NCI-H1092 (cell line): ENCODE measurements at places on chromosomes 7 and 10.

- DNase-seq = no peak
Measured at GRCh38 chr10:84049645-84050011, 89.7 kb upstream of the GHITM start.

- no peak for DNase-seq
Measured at GRCh38 chr7:48389977-48390376, 218.7 kb downstream of the ABCA13 start.

DNA sequence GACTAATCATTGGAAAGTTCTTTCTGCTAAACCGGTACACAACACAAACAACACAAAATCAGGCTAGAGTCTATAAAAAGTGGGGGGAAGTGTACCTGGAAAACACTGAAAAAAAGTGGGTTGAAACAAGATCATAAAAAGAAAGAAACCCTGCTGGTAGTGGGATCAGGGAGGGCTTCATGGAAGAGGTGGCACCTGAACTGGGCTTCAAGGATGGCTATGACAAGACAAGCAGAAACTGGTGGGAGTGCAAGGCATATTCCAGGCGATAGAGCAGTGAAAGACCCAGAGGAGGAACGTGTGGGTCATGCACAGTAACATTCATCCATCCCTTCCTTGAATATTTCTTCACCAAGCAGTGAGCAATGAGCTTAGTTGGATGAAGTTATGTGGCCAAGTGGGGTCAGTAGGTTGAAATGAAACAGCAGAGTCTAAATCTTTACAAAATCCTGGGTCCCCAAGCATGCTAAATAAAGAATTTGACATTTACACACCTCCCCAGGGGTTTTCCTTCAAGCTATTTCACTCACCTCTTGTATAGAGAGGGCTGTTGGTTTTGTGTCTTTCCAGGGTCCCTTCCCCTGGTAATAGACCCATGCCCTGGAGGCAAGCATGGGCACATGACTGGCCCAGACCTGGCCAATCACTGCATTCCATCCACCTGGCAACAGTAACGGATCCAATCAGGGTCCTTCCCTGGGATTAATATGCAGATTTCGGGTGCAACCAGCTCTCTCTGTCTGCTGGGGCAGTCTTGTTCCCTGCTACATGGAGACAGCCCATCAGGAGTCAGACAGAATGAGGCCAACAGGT, 38.2 kb downstream of the SPOCK2 start:
- DNase-seq = no peak

- DNase-seq = no peak
Measured at GRCh38 chr10:7563368-7563767, 103.4 kb downstream of the ITIH5 start.

GRCh38 chr10:121956111-121957061, 18.6 kb downstream of the NSMCE4A start:
- DNase-seq = no peak

DNA sequence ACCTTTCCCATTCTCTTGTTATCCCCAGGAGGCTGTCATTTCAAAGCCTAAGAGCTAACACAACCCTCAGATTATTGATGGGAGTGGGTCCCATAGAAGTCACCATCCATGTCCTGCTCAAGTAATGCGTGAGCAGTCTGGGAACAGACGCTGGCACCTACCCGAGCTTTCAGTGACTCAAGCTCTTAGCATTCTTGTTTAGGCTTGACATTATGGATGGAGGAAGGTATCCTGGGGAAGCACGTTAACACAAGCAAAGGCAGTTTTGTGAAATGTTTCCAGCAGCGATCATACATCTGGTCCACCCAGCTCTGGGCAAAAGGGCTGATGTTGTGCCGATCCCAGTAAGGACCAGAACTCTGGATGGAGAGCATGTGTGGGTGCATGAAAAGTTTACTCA, 30.0 kb upstream of the AUTS2 start:
- no peak for DNase-seq

- peak; percentile 79 for DNase-seq
Measured at GRCh38 chr10:102117391-102118159, 2.6 kb downstream of the LDB1 start.

DNA sequence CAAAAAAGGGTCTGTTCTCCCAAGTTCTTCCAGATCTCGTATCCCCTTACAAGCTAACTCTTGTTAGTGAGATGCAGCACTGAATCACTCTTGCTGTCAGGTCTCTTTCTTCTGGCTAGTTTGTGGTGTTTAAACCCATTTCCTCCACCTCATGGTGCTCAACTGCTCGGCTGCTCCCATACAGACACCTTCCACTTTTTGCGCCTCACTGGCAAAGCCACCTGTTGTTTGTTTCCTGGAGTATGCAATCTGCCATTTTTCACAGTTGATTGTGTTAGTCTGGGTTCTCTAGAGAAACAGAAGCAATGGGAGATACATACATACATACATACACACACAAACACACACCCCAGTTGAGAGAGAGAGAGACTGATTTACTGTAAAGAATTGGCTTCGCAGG, 124.4 kb upstream of the SP8 start:
- DNase-seq = no peak

DNA sequence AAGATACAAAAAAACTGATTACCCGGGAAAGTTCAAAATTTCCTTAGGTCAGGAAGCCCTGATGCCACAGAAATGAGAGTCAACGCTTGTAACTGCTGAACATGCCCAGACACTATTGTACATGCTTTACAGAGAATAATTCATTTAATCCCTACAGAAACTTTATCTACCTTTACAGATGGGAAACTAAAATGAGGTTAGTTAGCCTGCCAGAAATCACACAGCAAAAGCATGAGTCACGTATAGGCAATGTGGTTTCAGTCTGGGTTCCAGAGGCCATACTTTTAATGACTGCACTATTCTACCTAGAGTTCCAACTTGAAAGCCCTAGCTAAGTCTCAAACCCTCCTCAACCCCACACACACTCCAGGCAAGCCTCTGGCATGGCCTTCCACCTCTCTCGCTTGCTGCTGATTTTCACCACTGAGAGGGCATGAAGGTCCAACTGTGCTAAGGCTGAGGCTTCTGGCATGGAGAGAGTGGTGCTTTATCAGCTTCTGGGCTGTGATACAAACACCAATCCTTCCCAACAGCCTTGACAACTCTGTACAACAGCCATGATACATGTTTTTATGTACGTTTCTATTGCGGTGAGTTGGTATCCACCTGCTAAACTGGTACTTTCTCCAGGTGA, 1011.2 kb upstream of the GHITM start:
- DNase-seq = no peak

DNA sequence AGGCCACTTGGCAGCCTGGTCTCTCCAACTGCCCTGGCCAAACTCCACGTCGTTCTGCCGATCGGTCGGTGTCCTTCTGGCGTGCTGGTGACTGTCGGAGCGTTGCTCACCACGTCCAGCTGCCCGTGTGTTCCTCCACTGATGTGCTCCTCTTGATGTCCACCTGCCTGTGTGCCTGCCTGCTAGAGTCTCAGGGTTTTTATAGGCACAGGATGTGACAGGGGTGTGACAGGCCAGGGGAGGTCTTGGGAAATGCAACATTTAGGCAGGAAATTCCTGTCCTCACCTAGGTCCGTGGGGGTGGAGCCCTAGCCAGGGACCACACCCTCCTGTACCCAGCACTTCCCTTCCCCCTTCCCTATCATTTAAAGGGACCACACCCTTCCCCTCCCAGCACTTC, 25.2 kb upstream of the CFAP46 start:
- no peak for DNase-seq

- DNase-seq = no peak
Measured at GRCh38 chr7:17952387-17952786, 12.1 kb upstream of the SNX13 start.

DNA sequence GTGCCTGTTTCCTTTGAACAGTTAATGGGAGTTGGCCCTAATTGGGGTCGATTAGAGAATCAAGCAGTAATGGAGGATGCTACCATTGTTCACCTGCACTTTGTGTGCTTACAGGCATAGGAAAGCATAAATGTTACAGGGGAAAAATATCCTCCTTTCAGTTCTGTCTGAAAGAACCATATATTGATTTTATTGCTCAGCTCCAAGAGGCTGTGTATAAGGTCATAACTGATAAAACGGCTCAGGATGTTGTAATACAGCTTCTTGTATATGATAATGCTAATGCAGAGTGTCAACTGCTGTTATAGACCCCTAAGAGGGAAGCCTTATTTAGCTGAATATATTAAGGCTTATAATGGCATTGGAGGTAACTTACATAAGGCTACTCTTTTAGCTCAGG, 32.9 kb upstream of the AKR1C2 start:
- no peak for DNase-seq

DNA sequence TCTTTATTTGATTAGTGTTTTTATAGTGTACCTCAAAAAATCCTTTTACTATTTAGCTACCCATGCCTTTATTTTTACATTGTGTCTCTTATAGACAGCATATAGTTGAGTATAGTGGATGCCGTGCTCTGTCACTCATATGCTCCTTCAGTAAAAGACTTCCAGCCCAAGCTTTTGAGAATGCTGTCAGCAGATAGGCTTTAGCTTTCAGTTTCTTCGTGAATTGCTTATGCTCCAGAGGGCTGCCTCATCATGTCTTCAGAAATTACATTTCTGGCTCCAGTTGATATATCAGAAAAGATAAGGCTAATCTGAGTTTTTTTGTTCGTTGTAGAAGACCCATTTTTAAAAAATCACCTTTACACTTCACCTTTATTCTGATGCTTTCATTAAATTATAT, 332.0 kb downstream of the NXPH1 start:
- DNase-seq = no peak

DNA sequence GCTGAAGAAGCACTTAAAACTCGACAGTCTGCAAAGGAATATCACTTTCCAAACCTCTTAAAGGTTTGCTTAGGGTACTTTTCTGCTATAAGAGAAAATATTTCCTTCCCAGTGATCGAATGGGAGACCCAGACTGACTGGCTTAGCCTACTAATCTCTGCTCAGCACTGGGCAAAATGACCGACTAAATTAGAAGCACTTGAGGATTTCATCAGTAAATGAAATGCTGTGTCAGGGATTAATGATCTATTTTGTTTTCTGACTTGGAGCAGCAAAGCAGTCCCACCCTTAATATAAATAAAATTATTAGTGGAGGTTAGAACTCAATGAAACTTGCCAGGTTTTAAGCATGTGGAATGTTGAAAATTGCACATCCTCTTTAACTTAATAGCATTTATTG, 411.6 kb downstream of the NEBL start:
- no peak for DNase-seq

- no peak for DNase-seq
Measured at GRCh38 chr10:63515002-63515763, 6.0 kb upstream of the REEP3 start.

- no peak for DNase-seq
Measured at GRCh38 chr7:75533926-75534325, 41.8 kb downstream of the SPDYE5 start.

- DNase-seq = no peak
Measured at GRCh38 chr10:71178880-71179279, 33.5 kb upstream of the UNC5B start.

GRCh38 chr7:44383566-44383965, 58.2 kb upstream of the CAMK2B start:
- no peak for DNase-seq

- DNase-seq = no peak
Measured at GRCh38 chr10:96344178-96344577, 14.6 kb downstream of the OPALIN start.

- no peak for DNase-seq
Measured at GRCh38 chr10:119742947-119743648, 17.2 kb downstream of the INPP5F start.

DNA sequence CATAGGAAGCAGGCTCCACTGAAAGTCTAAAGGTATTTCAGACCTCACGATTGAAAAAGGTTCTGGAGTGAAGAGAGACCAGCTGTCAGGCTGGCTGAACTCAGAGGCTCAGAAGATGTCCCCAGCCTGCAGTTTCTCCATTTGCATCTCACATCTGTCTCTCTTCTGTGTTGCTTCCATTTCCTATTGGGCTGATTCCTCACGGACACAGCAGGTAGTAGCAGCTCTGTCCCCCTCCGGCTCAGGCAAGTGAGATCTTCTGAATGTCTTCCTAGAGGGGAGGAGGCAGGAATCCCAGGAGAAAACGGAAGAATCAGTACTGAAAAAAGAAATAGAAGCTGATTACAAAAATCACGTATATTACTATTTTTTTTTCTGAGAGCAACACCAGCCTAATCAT, 274.1 kb upstream of the COBL start:
- no peak for DNase-seq

GRCh38 chr10:59654007-59654406, 55.6 kb downstream of the SLC16A9 start:
- DNase-seq = no peak

DNA sequence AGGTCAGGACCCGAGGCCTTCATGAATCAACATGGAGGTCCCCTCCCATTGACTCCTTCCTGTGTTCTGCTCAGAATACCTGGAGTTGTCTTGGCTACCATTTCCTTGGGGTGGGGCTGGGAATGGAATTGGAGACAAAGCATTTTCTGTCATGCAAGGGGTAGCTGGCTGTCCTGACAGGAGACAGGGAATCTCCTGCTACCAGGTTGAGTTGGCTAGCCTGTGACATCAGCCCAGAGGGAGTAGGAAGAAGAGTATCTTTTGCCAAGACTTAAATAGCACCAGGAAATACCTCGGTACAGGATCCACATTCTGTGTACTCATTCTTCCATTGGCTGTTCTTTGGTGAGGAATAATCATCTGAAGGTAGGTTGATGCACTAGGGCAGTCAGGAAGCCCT, 4.9 kb downstream of the ZDHHC16 start:
- DNase-seq = no peak

DNA sequence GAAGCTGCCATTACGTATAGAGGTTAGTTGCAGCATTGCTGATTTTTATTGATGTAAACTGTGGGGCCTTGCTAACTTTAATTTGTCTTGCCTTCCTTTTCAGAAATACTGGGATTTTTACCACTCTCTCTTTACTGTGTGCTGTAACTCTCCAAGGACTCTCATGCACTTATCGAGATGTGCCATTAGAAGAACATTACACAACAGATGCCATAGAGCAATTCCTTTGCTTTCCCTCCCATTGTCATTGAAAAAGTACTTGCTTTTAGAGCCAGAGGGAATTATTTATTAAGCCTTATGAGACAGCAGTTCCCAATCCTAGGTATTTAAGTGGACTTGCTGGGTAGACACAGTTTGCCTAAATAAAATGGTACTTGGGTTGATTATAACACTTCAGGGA, 51.7 kb downstream of the ASB4 start:
- no peak for DNase-seq

DNA sequence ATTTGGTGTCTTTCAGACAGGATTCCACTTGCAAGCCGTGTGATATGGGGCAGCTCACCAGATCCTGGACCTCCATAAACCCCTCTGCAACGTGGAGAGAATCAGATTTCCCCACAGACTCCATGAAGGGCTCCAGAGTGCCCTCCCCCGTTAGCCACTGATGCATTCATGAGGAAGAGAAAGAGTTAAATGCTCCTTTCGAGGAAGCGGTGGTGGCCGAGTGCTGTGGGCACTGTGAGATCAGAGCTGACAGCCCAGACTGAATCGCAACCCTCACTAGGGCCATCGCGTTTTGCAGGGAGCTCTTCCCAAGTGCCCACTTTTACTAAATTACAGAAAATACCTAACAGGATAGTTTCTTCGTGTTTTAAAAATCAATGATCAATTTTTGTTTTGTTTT, 226.3 kb upstream of the ZNF32 start:
- no peak for DNase-seq
